ENCODE measurements at places on chromosomes 12 and 14.

DNA sequence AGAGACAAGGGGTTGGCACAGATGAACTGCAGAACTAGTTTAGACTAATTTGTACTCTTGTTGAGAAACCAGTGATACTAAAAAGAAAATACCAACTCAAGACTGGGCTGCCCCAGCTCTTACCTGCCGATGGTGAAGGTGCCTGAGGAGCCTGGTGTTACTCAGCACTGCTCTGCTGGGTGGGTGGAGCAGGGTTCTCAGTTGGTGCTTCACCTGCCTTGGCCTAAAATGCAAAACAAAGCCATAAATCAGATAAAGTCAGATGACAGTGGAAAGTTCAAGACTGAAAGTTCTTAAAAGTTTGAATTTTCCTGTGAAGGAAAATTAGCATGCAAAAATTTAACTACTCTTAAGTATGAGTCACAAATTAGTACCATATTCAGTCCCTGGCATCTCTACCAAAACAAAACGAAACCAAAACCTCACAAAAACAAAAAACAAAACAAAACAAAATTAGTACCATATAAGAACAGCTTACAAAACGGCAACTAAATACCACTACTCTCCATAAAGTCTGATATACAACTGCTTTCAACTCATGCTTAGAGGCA is 21.9 kb downstream of the YBX3 start:
- H3K36me3 ChIP-seq = no peaks in the 10 kb centered on the region
- no peak overlapping the region for H3K27ac ChIP-seq
- no peaks in the 10 kb centered on the region for H3K27me3 ChIP-seq
- no peak for DNase-seq
- no peaks in the 10 kb centered on the region for H3K4me1 ChIP-seq

DNA sequence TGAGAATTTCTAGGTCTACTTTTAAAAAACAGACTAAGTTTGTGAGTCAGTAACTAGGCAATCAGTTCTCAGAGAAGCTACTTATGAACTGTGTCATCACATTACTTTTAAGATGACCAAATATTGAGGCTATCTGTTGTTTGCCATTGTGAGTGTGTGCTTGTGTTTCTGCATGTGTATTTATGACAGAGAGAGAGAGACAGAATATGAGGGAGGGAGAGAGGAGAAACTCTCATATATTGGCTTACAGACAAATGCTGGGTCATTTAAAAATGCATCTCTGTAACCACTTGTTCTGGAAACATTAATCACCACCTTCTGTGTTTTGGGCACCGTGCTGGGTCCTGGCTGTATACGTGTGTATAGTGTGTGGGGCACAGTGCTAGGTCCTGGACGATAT is 161.5 kb upstream of the FRMD6 start:
- no peaks in the 10 kb centered on the region for H3K27me3 ChIP-seq
- H3K4me1 ChIP-seq = no peaks in the 10 kb centered on the region
- H3K36me3 ChIP-seq = no peaks in the 10 kb centered on the region

- no peaks in the 10 kb centered on the region for H3K27me3 ChIP-seq
- DNase-seq = no peak
- no peak overlapping the region for H3K27ac ChIP-seq
- no peaks in the 10 kb centered on the region for H3K4me1 ChIP-seq
- no peaks in the 10 kb centered on the region for H3K36me3 ChIP-seq
- no peak overlapping the region for H3K4me3 ChIP-seq
Observed at GRCh38 chr14:66254038-66254437, 232.1 kb upstream of the CCDC196 start.

GRCh38 chr12:94643606-94644005 is 6.8 kb downstream of the TMCC3 start:
- no peaks in the 10 kb centered on the region for H3K4me1 ChIP-seq
- H3K27ac ChIP-seq = no peak overlapping the region
- no peaks in the 10 kb centered on the region for H3K36me3 ChIP-seq
- H3K27me3 ChIP-seq = no peaks in the 10 kb centered on the region
- no peak for DNase-seq

GRCh38 chr12:13368971-13369370 is 172.4 kb downstream of the EMP1 start:
- H3K36me3 ChIP-seq = no peaks in the 10 kb centered on the region
- no peaks in the 10 kb centered on the region for H3K4me1 ChIP-seq
- no peak for DNase-seq
- H3K4me3 ChIP-seq = no peak overlapping the region
